NCI-H526 (cell line): ENCODE measurements at places on chromosomes 12 and 14.

- DNase-seq, result no peak
Measured at GRCh38 chr12:118430516-118430915, 54.2 kb downstream of the SUDS3 start.

DNA sequence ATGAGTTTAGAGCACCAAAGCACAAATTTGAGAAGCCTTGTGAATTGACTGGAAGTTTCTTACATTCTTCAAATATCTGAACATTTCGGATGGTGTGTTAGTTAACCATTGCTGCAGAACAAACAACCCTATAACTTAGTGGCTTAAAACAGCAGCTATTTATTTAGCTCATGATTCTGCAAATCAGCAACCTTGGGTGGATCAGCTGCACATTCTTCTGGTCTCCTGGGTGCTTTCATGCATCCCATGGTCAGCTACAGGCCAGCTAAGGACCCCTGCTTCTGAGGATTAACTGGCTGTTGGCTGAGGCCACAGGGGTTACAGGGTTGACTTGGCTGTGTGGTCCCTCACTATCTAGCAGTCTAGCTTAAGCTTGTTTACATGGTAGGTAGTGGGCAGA lies 114.0 kb upstream of the HIF1A start:
- DNase-seq, result no peak

DNA sequence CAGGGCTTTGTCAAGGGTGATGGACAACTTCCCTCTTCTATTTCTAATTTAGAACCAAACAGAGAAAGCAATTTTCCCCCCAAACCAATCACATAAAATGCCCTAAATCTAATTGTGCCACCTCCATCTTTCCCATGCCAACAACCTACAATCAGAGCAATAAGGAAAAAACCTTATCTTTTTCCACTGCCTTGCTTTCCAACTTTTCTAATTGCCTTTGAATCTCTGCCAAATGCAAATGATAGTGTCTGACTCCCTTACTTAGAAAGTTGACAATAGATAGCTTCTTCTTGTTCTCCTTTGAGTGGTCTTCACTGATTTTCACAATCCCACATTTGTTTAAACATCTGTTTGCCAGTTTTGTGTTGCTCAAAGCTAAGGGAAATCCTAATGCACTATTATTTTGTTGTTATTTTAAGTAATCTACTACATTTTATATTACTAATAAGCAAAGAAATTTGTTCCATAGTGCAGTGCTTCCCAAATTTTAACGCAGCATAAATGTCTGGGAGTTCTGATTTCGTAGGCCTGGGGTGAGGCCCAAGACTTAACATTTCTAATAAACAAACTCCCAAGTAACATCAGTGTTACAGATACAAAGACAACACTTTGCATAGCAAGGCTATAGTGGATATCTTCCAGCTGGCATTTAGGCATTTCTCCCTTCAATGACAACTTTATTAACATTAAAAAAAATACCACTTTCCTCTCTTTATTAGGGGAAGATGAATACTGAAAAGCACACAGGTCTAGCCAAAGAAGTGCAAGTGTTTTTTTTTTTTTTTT lies 696.3 kb upstream of the USP15 start:
- DNase-seq, result no peak

DNA sequence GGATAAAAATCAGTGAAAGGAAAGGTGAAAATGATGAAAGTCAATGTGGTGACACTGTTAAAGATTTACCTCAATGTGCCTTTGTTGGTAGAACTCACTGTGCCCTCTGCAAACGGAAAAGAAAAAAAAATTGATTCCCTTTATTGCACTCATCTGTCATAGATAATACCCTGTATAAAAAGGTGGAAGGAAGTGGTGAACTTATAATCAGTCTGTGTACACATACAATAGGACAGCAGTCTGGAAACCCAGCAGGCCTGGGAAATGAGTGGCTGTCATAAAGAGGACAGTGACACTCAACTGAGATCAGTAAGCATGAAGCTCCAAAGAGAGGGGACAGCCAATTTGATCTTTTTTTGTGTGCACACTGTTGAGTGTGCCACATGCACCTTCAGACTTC lies 364.7 kb downstream of the NOVA1 start:
- DNase-seq, result no peak

DNA sequence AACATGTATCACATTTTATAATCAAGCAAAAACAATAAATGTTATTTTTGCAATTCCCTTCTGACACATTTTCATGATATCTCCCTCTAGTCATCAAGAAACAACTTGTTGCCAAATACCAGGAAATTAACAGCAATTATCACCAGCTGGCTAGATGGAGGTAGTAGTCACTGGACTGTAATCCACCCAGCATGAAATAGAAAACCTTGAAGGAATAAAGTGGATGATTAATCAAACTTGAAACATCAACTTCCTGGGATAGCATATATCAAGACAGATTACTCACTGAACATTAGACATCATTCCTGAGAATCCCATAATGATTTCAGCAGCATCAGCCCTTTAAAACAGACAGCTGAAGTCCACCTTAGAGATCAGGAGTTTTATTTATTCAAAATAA lies 259.0 kb downstream of the CCDC59 start:
- DNase-seq, result no peak

- peak; percentile 82 for DNase-seq
Measured at GRCh38 chr12:121812320-121812871, 8.6 kb downstream of the SETD1B start.

GRCh38 chr12:79841248-79841877 lies 93.5 kb downstream of the PPP1R12A start:
- no peak for DNase-seq

- no peak for DNase-seq
Measured at GRCh38 chr12:59059088-59059935, 139.0 kb upstream of the LRIG3 start.

- no peak for DNase-seq
Measured at GRCh38 chr12:48084066-48084465, 21.8 kb downstream of the SENP1 start.

- no peak for DNase-seq
Measured at GRCh38 chr14:100695423-100695738, 31.3 kb upstream of the DLK1 start.

GRCh38 chr12:46950094-46950493 lies 124.3 kb upstream of the SLC38A4 start:
- no peak for DNase-seq

DNA sequence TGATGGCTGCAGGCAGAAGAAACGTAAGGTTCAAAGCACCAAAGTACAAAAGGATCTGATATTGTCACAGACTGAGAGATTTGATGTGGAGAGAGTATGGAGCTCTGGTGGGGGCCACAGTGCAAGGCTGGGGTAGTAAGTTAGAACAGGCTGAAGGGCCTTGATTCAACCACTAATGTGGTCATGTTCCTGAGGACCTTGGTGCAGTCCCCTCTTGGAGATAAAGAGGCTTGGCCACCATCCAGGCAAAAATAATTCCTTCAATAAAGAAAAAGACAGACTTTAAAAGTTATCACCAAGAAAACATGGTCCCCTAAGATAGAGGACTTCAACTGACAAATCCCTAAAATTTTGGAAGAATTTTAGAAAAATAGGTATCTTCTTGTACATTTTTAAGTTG lies 17.4 kb downstream of the CAPZA3 start:
- no peak for DNase-seq

GRCh38 chr14:78104160-78104559 lies 66.0 kb upstream of the NRXN3 start:
- no peak for DNase-seq

DNA sequence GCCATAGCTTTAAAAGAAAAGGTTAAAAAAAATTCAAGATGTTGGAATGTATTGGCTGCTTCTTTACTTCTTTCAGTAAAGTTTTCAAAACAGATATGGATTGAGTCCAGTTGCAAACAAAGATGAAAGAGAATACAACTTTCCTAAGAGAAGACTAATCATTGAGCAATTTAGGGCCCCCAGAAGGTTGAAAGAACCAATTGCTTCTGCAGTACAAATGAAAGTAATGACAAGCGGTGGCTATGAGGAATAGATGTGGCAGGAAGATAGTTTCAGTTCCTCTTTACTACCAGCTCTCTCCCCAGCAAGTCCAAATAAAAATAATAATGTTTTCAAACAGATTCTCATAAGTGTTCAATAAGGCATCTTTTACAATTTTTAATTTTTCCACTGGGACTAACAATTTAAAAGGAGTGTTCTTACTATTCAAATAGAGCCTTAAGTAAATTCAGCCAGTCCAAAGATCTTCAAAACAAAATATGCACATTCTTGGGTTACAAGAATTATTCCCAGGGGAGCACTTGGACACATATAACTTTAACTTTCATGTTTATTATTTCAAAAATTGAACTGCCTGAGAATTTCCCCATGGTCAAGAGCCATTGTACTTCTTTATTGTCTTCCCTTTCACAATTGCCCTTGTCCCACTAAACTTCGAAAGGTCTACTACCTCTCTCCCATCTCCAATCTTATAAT lies 62.3 kb upstream of the PPP1R12A start:
- no peak for DNase-seq

- peak; percentile 84 for DNase-seq
Measured at GRCh38 chr12:128069359-128069997, 197.5 kb upstream of the TMEM132C start.

GRCh38 chr12:59181196-59181777 lies 261.0 kb upstream of the LRIG3 start:
- no peak for DNase-seq

GRCh38 chr12:2637371-2637770 lies 157.4 kb upstream of the FKBP4 start:
- DNase-seq, result no peak
